ENCODE measurements at places on chromosomes 5 and 9.

- no peak for DNase-seq
Observed at GRCh38 chr9:128124873-128125579, 2.5 kb downstream of the PTGES2 start.

GRCh38 chr5:74205767-74206578 is 434.6 kb downstream of the ENC1 start:
- DNase-seq, result peak; percentile 72

- no peak for DNase-seq
Observed at GRCh38 chr9:95206143-95206542, 111.4 kb downstream of the FANCC start.

DNA sequence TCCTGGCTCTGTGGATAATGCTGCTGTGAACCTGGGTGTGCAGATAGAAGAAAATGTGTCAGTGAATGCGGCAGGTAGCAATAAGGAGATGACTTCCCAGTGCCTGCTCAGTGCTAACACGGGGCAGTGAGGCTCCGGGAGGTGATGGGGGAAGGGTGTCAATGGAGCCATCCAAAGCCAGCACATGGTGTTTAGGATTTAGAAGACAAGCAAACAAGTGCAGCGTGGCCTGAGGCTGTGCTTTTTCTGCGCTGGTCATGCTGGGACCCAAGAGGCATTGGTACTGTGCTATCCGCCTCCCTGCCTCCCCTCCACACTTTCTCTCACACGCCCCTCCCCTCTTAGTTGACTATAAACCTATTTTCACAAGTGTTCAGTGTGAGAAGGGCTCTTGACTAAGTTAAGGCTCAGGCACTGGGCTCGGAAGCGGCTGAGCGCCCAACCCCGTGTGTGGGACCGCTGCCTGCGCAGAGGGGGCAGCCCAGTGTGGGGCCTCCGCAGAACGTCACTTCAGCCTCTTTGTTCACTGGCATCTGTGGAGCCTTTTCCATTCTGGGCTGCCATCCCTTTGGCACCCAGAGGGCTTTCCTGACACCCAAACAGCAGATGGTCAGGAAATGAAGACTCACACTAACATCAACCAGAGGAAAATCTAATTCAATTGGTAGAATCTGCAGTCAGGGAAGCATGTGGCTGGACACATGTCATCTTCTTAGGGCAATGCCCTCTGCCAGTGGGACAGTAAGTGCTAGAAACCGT is 21.8 kb upstream of the NINJ1 start:
- DNase-seq, result peak; percentile 51

DNA sequence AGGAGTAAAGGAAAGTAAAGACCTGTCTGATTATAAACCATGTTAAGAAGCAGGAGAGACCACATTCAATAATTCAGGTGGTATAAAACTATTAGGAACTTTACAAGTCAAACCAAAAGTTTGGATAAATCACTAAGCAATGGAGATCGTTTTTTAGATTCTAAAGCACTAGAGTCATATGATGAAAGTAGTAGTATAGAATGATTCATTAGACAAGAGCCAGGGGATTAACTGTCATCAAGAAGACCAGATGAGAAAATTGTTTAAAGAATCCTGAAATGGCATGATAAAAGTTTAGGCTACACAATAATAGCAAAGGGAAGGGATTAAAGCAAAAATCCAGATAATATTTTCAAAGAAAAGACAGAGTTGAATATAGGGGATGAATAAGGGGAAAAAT is 12.9 kb upstream of the CARNMT1 start:
- no peak for DNase-seq

DNA sequence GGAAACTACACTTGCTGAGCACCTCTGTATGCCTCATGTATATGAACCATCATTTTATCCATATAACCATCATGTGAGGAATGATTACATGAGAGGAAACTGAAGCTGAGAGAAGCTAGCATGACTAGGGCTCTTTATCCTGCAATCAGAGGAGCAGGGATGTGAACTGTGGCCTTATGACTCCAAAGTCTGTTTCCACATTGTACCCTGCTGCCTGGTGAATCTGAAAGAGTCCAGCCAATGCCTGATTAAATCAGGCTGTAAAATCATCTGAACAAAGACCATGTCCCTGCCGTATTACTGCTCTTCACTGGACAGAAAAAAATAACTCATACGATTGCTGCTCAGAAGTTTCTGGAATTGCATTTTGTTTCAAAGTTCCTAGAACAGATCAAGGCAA is 67.0 kb downstream of the LPAR1 start:
- DNase-seq, result no peak

GRCh38 chr9:110248361-110248760 is 7.9 kb downstream of the TXN start:
- DNase-seq, result no peak

DNA sequence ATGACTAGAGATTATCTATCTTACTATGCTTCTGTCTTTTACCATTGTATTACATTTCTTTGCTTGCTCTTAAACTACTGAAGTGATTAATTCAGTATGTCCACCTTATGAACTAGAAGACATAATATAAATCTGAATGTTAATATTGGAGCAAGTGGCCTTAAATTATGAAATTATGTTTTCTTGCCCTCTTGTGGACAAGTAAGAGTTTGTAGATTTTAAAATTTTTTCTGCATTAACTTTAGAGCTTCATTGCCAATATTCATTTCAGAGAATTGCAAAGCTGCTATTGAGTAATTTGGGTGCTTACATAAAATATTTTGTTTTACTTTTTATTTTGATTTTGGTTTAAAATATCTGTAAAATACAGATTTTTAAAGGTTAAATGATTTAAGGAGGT is 55.3 kb downstream of the RANBP17 start:
- no peak for DNase-seq

GRCh38 chr9:126151686-126152134 is 174.9 kb upstream of the MVB12B start:
- no peak for DNase-seq

- no peak for DNase-seq
Observed at GRCh38 chr9:87206064-87206661, 258.9 kb upstream of the GAS1 start.

- DNase-seq, result no peak
Observed at GRCh38 chr5:105034401-105034763, 1471.8 kb upstream of the NUDT12 start.

GRCh38 chr9:117624106-117624505 is 80.1 kb upstream of the TLR4 start:
- DNase-seq, result no peak

DNA sequence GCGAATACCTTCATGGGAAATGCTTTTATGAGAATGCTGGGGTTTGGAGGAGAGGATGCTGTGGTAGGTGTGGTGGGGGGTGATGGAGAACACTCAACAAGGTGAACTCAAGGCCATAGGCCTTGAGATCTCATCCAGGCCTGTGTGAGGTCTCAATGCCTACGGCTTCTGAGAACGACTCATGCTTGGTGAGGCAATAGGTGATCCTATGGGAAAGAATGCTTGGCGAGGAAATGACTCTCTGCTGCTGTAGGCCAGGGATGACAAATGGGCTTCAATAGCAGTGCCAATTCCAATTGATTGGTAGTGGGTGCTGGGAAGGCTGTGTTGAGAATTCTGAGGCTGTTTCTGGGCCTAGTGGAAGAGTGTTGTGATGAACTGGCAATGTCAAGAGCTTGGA is 280.2 kb upstream of the CLINT1 start:
- DNase-seq, result peak; percentile 14

- DNase-seq, result no peak
Observed at GRCh38 chr9:102124465-102124864, 386.0 kb upstream of the GRIN3A start.

DNA sequence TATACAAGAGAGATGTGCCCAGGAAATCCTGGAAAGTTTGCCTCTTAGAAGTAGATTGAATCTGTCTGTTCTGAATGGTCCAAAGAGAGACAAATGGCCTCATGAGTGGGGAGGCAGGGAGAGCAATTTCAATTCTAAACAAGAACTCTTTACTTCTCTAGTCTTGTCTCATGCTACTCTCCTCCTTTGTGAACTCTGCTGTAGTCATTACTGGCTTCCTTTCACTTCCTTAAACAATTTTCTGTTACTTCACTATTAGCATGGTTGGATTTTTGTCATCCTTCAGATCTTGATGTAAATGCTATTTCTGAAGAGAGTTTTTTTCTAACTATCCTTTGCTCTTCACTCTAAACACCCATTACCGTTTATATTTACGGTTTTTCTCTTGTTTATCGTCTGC is 54.0 kb upstream of the GRIN3A start:
- no peak for DNase-seq

DNA sequence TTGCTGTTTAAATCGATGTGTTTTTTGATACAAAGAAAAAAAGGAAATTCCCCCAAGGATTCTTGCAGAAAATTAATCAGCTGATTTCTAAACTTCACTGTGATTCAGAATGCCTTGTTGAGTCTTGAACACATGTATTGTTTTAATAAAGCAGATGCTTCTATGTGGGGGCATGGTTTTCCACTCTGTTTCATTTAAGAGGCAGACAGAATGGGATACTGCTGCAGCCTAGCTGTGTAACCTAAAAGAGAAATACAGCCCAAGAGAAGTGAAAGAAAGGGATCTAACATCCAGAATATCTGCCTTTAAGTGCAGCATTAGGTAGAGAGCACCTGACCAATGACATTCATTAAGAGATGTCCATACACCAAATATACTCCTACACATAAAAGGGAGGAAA is 365.1 kb upstream of the CCNH start:
- no peak for DNase-seq

- no peak for DNase-seq
Observed at GRCh38 chr5:124131466-124131865, 615.0 kb downstream of the ZNF608 start.

- DNase-seq, result no peak
Observed at GRCh38 chr9:68509689-68510088, 31.0 kb downstream of the TMEM252 start.

DNA sequence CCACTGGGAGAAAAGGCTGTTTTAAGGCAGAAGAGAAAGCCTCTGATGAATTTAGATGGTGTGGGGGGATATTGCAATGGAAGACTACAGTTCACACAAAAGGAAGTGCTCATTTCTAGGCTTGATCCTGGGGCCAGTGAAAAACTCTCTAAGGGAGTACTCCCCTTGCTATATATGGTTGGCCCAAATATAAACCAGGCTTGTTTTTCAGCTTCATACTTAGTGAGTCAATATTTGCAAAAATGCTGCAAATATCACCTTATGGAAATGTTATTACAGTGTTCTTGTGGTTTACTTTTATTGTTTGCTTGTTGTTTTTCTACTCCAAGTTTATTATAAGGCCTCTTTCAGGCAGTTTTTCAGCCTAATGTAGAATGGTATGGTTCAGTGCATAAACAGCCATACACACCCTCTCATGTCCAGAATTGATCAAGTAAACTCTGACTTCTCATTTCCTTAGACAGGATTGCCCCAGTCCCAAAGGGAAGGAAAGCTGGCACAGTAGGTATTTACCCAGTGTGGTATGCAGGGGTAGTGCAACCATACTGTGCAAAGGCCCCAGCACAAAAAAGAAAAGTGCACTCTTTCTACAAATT is 115.1 kb downstream of the FEM1C start:
- DNase-seq, result no peak

DNA sequence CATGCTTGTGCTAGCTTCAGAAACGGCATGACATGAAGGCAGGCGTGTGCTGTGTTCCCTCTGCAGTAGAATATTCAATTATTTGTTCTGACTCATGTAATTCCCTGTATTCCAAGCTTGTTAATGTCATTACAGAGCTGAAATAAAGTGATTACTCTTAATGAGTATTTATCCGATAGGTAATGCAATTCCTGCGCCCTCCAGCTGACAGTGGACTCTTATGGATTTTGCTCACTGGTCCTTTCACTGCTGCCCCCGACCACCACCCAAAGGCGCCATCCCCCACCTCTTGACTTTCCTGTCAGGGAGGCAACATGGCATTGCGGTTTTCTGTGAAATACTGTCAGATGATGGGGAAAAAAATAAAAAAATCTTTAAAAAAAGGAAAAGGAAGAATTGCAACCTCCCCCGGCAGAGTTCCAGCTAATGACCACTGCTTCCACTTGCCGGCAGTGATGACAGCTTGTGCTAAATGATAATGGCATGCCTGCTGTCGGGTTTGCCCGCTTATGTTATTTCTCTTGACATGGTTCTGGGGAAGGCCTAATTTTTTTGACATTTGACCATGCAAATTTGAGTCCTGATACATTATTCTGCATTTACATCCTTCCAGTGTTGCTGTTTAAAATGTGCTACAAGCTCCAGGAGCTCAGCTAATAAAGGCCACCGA is 335.3 kb upstream of the ADAMTS16 start:
- no peak for DNase-seq

Data from NCI-H446 (cell line).